GM12865 (cell line): ENCODE measurements at places on chromosomes 2 and 18.
A peak's percentile ranks its signal among the peaks of the same experiment; 100 is the strongest.

DNA sequence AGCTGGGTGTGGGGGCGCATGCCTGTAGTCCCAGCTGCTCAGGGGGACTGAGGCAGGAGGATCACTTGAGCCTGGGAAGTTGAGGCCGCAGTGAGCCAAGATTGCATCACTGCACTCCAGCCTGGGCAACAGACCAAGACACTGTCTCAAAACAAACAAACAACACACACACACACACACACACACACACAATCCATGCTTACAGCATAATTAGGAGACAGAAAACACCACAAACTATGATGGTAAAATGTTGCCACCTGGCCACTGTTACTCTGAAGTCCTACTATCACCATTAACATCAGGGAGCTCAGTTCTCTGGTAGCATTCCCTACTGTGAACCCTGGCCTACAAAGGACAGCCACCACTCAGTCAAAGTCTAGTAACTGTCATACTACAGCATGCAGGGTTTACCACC lies 18.3 kb downstream of the DNPEP start:
- DNase-seq, result no peak

GRCh38 chr2:161032635-161033034 lies 127.6 kb upstream of the TANK start:
- DNase-seq, result no peak

- DNase-seq, result no peak
Measured at GRCh38 chr2:144520756-144521487, 1.0 kb upstream of the ZEB2 start.

- DNase-seq, result no peak
Measured at GRCh38 chr2:200272320-200272719, 34.2 kb upstream of the SPATS2L start.

- peak; percentile 29 for DNase-seq
Measured at GRCh38 chr2:44707945-44708660, 233.4 kb upstream of the SIX3 start.

DNA sequence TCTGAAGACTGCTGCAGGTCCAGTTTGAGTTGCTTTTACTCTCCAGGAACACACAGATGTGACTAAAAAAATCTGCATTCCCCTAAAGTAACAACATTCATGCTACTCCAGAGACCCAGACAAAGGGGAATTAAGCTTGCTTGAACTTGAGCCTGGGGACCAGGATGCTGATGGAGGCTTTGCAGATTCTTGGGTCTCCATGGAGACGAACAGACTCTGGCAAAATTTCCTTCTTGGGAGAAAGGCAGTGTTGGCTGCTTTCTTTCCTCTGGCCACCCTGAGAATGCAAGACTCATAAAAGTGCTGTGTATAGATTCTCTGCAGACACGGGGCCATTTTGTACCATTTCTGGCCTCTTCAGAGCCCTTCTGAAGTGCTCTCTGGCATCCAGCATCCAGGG lies 112.0 kb downstream of the ACTR3 start:
- no peak for DNase-seq

GRCh38 chr2:220033546-220033945 lies 406.1 kb downstream of the SLC4A3 start:
- no peak for DNase-seq

GRCh38 chr2:204026294-204026693 lies 89.7 kb downstream of the ICOS start:
- DNase-seq, result no peak

- no peak for DNase-seq
Measured at GRCh38 chr18:58995663-58996062, 131.0 kb downstream of the ZNF532 start.

GRCh38 chr2:239535413-239536144 lies 134.8 kb upstream of the HDAC4 start:
- no peak for DNase-seq

GRCh38 chr18:49368161-49368875 lies 92.1 kb downstream of the DYM start:
- no peak for DNase-seq

DNA sequence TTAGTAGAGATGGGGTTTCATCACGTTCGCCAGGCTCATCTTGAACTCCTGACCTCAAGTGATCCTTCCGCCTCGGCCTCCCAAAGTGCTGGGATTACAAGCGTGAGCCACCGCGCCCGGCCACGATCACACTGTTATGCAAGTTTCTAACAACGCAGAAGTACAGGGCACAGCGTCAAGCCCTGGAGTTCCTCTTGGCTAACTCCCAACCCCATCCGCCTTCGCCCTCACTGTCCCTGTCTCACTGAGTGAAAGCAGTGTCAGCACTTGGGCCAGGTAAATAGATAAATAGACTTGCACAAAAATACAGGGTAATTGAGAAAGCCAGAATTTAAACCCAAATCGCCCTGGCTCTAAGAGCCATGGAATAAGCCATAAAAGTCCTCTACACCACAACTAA lies 111.7 kb downstream of the ACVR1 start:
- no peak for DNase-seq

DNA sequence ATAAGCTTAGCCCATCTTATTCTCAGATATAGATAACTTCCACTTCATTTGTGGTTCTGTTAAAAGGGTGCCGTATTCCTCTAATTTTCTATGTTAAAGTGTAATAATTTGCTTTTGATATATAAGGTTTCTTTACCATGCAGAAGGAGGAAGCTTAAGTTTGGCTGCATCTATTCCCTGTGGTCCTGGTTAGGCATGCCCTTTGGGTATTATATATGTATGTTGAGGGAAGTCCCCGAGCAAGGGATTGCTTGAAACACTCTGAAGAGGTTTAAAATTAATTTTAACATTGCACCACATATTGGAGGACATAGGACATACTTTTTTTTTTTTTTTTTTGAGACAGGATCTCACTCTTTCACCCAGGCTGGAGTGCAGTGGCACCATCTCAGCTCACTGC lies 16.9 kb upstream of the MYO1B start:
- DNase-seq, result no peak

- no peak for DNase-seq
Measured at GRCh38 chr2:118921646-118922045, 20.3 kb upstream of the MARCO start.

DNA sequence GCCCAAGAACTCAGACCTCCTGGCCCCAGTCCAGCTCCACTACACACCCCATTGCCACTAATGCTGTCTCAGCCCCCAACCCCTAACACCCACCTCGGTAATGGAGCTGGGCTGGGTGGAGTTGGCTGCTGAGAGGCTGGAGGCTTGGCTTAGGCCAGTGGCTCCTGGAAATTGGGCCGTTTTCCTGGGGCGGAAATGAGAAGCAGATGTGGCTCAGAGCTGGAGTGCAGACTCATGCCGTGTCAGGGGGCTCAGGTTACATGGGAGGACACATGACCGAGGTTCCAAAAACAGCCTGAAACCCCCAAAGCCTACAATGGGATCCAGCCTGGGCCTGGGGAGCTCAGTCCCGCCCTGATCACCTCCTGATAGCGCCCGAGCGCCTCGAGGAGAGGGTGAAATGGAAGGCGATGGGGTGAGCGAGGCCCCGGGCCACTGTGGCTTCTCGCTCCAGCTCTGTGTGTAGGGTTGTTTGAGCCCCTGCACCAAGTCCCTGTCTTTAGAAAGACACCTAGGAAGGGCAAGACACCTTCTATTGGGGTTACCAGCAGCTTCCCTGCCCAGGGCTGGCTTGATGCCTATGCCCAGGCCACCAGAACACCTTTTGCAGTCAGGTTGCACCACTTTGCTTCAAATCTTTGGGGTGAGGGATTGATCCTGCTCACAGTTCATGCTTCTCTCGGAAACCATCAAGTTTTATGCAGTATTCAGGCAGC lies 175.7 kb upstream of the HAAO start:
- DNase-seq, result no peak

DNA sequence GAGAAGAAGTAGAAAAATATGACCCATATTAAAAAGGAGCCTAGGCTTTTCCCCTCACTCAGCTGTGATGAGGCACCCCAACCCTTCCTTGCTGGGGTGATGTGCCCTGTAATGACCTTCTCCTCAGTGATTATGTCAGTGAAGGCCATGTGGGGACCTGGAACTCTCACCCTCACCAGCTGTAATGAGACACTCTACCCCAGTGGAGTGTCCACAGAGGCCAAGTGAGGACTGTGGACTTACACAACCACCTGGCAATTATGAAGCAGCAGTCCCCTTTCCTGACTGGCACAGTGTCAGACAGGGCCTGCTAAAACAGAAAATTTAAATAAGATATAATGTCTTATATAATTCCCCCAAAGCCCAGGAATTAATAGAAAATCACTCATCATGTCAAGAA lies 54.2 kb downstream of the SEMA4F start:
- no peak for DNase-seq

GRCh38 chr2:241454837-241455485 lies 53.4 kb downstream of the STK25 start:
- DNase-seq, result no peak

- no peak for DNase-seq
Measured at GRCh38 chr2:178335230-178335629, 115.7 kb downstream of the PRKRA start.

DNA sequence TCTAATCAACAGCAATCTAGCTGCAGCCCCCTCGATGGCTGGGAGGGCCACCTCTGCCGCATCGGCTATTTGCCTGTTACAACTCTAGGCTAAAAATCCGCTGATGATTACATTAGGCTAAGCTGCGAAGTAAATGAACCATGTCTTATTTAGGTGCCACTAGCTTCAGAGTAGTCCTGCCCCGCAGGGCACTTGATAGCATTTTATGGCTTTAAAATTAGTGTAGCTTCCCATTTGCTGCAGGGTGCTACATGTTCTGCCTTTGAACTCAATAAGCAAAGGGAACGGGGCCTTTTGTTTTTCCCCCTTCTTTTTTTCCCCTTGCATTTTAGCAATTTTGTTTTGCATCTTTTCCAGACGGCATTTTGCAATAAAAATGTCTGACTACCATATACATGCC lies 270.2 kb downstream of the GBX2 start:
- no peak for DNase-seq

- no peak for DNase-seq
Measured at GRCh38 chr2:71613953-71614925, 160.9 kb downstream of the DYSF start.

GRCh38 chr2:219125225-219125885 lies 35.3 kb downstream of the NHEJ1 start:
- no peak for DNase-seq

GRCh38 chr2:198045227-198045626 lies 240.8 kb downstream of the PLCL1 start:
- no peak for DNase-seq

- DNase-seq, result no peak
Measured at GRCh38 chr2:31413025-31413424, 1.5 kb downstream of the XDH start.

GRCh38 chr2:239195318-239195871 lies 205.4 kb downstream of the HDAC4 start:
- DNase-seq, result no peak

DNA sequence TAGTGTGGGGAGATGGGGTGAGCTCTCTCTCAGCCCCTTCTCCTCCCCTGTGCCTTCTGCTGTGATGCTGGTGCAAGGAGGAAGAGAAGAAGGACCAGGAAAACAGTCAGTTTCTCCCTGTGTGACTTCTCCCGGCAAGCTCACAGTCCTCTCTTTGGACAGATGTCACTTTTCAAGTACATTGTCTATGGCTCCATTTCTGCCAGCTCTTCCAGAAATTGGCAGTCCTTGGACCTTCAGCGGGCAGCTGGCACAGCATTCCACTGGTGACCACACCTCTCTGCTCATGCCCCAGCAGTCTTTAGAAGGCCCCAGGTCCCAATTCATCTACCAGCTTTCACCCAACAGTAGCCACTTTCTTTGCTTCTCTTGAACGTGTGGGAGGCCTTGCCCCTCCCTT lies 63.9 kb downstream of the AOX1 start:
- no peak for DNase-seq

- DNase-seq, result no peak
Measured at GRCh38 chr2:130169896-130170295, 11.5 kb downstream of the SMPD4 start.

DNA sequence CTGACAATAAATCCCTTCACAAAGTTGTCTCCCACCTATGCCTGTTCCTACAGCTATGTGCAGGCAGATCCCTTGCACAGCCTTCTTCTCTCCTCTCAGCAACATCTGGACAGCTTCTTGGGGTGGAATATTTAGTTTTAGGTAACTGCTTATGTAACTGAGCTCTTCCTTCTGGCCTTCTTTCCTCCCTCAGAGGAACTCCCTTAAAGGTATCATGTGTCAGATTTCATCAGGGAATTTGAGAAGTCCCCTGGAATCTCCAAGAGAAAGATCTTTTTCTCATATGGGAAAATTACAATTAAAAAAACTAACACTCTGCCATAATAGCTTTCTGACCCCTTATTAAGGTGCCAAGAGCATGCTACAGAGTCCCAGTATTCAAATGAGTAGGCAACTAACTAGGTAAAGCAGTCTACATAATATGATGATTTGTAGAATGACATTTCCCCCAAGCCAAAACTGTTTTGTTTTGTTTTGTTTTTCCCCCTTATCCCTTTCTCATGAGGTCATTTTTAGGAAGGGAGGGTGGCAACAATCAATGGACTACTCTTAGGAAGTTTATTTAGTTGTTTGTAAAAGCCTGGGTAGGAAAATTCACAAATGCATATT lies 2.4 kb downstream of the TMEM200C start:
- no peak for DNase-seq

DNA sequence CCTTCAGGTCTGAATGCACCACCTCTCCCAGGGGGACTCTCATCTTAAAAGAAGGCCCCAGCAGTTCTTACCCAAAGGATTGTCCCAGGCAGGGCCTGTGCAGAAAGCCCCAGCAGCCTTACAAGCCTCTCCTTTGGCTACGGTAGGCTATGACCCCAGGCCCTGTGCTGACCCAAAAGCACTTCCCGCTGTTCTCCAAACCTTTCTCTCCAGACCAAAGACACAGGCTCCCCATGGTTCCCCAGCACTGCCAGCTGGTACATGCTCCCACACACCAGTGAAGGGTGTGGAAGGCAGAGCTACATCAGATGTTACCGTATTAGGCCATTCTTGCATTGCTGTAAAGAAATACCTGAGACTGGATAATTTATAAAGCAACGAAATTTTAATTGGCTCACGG lies 35.4 kb downstream of the LBH start:
- no peak for DNase-seq

DNA sequence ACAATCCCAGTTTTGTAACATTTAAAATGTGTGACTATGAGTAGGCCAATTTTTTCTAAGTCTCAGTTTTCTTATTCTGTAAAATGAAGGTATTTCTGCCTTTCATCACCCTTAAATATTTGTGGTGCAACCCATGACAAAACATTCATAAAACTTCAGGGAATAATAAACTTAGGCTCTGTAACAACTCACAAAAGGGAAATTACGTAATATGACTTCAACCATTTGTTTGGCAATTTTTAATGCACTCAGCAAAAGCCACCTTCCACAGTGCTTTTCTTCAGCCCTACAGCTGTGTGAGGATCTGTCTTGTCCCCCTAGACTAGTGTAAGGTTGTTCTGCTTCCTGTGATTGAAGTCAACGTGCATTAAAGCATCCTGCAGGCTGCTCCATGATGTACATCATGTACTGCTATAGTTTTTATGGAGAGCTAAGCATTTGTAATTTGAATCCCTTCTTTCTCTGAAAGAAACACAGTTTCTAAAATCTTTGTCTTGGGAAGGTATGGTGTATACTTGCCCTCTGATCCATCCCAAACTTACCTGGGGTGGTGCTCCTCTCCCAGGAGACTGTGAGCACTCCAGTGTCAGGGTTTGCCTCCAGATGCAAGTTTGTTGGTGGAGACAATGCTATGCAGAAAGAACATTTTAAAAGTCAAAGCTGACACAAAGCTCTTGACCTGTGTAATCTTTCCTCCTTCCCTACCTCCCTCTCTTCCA lies 39.1 kb downstream of the FN1 start:
- no peak for DNase-seq
